Substantia nigra (tissue), 51 donors: ENCODE measurements at places on chromosomes 2 and 18.

- DNase-seq, result no peak
Observed at GRCh38 chr2:188028739-188029138, 262.9 kb upstream of the GULP1 start.

DNA sequence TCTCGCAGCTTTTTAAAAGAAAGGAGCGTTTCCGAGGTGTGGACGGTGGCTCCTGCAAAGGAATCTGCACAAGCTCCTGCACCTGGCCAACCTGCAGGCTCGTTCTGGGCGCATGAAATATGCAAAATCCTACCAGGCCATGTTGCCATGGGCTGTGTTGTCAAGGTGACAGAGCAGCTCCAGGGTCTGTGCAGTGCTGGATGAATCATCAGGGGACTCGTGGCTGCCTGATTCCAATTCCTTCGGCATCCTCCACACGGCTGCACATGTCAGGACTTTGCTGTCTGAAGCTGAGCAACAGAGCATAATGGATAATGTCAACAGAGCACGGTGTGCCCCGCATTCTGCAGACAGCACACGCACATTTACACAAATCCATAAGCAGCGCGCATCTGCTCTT, 120.5 kb downstream of the EIPR1 start:
- DNase-seq, result no peak

GRCh38 chr2:236998758-236999157, 86.9 kb upstream of the COPS8 start:
- no peak for DNase-seq

DNA sequence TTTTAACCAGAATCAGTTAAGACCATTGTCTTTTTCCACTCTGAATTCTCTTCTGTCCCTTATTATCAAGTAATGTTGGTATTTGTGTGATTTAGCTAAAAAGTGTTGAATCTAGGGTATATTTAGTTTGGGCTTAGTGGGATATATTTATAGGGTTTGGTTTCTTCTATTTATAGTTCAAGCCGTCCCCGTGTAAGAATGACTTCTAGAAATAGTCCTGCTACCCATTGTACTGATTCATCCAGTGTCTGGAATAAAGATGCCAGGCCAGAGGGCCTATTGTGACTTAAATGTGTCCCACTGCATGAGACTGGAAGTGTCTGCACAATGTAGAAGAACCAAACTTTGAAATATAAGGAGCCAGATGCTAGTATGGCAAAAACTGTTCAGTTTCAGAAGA, 364.8 kb downstream of the TNS1 start:
- no peak for DNase-seq

DNA sequence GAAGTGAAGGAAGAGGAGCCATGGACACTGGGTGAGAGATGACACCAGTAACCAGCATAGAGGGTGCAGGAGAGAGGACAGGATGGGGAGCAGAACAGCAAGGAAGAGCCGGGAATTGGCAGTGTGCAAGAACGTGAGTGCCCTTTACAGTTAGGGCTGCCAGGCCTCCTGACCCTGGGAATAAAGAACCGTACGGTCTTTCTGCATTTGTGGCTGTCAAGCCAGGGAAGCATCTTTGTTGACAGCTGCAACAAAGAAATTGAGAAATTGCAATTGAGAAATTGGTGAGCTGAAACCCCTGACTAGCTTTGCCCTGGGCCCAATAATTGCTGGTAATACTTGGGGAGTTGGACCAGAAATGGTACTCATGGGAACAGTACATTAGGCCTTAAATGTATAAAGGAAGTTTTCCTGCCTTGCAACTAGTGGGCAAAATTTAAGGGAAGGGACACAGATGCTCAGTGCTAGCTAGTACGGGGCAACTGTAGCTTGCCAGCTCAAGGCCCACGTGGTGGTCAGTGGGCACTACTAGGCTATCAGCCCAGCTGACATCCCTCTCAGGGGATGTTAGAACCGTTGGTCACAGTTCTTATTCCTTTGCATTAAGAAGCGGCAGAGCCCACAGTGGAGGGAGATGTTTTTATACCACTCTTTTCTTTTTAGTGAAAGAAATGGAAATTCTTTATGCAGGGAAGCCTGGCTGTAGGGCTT, 56.6 kb downstream of the KCTD18 start:
- DNase-seq, result no peak

DNA sequence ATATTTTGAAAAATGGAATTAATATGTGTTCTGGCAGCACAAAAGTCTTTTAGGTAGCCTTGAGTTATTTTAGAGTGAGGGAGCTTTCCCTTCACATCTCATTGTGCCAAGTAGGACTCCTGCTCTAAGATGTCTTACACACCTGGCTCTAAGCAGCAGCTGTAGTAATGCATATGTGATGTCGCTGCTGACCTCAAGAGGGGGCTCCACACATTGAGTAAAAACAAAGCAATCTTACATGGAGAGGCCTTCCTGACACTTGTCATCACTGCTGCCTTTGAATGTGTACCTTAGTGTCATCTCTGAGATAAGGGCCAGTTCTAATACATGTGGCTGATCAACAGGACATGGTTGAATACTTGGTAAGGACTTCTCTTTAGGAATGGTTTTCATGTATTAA, 75.8 kb downstream of the ACTR3 start:
- no peak for DNase-seq

DNA sequence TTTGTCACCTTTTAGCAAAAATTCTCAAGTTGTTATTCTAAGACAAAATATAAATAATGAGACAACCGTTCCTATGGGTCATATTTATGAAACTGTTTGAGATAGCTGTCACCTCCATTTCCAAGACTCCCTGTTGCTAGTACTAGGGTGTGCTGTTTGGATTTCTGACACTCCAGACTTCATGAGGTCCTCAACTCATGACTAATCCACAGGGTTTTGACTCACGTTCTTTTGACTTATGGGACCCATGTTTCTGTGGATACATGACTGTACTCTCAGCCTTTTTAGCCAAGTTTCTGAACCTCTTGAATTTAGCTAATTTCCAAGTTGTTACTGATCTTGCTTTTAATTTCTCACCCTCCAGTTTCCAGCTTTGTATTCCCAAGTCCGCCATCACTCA, 178.7 kb upstream of the FAM98A start:
- DNase-seq, result no peak

GRCh38 chr2:217114117-217114516, 254.3 kb upstream of the TNP1 start:
- DNase-seq, result no peak
